ENCODE measurements at places on chromosomes 12 and 14.

DNA sequence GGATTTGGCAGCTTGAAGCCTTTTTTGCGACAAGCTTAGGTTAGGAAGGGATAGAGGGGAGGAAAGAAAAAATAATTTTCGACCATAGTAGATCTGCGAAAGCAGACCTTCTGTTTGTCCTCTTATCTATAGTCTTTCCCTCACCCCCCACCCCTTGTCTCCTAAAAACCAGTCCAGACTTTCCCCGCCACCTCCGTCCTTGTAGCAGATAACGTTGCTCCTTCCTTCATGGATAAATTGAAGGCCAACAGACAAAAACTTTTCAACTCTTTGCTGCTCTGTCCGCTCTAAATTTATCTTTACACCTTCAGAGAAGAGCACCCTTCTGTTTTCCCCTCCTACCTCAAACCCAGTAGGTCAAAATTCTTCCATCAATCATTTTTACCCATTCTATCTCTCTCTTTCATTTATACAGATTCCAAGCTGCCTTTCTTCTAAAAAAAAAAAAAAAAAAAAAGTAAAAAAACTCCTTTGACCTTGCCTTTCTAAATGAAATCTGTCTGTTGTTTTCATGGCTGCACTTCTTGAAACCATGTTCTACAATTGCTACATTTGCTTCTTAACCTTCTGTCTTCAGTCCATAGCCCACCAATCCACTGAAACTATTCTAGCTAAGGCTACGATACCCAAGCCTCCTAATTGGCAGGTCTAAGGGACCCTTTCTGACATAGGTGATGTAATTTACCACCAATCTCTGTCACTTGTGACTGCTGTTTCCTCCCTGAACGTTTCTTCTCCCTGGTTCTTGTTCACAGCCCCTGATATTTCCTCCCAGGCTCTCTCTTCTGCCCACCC, 11.1 kb upstream of the NEMF start:
- no peak for DNase-seq

DNA sequence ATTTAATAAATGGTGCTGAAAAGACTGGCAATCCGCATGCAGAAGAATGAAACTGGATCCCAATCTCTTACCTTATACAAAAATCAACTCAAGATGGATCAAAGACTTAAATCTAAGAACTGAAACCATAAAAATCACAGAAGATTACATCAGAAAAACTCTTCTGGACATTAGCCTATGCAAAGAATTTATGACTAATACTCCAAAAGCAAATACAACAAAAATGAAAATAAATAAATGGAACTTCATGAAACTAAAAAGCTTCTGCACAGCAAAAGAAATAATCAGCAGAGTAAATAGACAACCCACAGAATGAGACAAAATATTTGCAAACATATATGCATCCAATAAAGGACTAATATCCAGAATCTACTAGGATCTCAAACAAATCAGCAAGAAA, 14.3 kb upstream of the CLEC1A start:
- DNase-seq = no peak

DNA sequence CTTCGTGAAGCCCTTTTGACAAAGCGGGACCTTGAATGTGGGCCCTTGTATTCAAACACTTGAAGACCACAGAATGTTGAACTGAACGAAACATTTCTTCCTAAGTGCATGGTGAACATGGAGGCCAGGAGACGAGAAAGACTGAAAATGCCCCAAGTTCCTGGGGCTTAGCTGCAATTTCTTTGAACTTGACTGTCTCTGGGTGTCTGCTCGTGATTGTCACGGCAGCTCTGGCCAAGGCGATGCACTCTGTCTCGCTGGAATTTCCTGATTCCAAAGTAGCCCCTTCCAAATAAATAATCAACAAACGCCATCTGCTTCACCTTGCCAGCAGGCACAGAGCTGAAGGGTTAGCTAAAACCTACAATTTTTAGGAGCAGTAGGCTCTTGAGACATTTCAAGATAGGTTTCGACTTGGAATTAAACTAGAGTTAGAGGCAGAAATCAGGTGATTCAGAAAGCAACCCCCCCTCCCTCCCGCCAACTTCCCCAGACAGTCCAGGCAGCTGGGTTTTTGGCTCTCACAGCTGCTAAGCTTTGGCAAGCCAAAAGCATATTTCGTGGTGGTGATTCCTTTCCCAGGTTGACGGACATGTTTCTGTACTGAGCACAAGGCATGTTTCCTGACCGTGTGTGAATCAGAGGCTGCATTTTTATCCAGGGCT, 13.5 kb upstream of the IRF2BPL start:
- DNase-seq = no peak

DNA sequence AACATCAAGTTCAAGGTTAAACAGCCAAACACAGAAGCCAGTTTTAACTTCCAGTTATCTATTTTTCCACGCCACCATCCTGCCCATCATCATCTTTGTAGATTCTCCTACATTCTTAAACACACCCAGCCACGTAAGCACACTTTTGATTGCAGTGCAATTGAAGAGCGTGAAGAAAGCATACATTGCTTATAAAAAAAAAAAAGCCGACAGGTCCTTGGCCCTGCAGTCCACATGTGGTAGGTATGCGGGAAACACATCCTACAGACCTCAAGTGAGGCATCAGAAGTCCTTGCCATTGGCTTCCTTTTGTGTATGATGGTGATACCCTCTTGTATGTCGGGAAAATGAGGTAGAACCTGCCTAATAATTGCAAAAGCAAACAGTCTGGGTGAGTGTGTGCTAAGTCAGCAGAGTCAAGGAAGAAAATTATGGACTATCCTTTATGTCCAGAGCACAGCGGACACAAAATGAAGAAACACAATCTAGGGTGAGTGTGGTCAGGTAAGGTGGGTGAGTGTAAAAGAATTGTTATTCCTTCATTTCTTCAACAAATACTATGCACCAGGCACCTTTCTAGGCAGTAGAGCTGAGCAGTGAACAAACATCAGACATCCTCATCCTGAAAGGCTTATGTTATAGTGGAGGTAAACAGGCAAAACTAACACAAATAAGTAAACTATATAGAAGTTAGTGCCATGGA, 51.5 kb downstream of the EID3 start:
- no peak for DNase-seq

GRCh38 chr14:95784137-95784536, 70.2 kb upstream of the TCL1A start:
- peak; percentile 12 for DNase-seq
